ENCODE measurements at places on chromosomes 5 and 9.

- DNase-seq, result no peak
These were observed 74.3 kb downstream of the KIAA0825 start for GRCh38 chr5:94544031-94544650.

GRCh38 chr5:15463231-15463980, 36.6 kb upstream of the FBXL7 start:
- no peak for DNase-seq

- DNase-seq, result no peak
These were observed 560.6 kb downstream of the CSNK1G3 start for GRCh38 chr5:124072570-124072969.

DNA sequence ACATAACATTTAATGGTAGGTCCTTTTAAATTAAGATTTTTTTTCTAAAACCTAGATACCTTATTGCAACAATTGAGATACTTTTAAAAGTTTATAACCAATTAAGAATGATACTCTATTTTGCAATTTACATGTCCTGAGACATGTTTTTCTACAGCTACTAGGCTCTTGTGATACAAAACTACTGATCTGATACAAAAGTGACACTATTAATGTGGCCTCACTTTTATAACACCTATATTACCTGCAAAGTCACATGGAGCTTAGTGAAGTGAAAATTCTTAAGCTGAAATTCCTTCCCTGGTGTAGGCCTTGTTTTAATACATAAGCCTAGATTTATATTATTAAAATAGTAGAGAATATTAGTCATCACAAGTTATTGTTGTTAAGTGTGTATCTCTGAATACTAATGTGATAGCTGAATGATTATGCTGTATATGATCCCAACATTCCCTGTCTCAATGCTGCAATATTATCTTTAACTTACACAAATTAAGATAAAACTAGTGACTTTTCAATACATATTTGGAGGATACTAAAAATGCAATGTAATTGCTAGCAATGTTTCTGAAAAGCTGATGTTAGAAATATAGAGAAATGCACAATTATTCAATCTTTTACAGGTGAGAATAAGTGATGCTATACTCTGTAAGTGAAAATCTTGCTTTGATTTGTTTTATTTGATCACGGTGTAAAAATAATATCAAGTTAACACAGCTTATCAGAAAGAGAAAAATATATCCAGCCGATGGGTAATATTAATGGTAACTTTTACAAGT, 2.6 kb downstream of the NFIB start:
- DNase-seq, result no peak

- no peak for DNase-seq
These were observed 90.2 kb downstream of the TLE4 start for GRCh38 chr9:79661886-79662536.

DNA sequence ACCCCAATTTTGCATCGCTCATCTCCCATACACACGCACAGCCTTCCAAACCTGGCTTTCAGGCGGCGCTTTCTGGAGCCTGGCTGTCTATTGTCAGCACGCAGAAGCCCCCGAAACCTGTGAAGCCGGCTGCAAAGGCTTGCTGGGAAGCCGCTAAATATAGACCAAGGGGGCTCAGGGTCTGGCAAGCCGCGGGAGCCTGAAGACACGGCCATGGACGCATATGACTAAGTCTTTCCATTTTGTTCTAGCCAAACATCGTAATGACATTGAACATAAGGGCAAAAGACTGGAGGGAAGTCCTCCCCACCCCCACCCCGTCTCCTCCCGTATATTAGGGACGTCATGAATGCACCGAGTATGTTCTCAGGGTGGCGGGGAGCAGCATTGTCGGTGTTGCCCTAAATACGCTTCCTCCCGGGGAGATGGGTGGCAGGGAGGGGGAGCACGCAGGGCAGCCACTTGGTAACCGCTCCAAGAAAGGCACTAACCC, 1.1 kb downstream of the CTNND2 start:
- no peak for DNase-seq

GRCh38 chr9:33293782-33294181, 3.5 kb downstream of the NFX1 start:
- DNase-seq, result no peak

GRCh38 chr9:126451316-126451885, 124.8 kb downstream of the MVB12B start:
- no peak for DNase-seq

DNA sequence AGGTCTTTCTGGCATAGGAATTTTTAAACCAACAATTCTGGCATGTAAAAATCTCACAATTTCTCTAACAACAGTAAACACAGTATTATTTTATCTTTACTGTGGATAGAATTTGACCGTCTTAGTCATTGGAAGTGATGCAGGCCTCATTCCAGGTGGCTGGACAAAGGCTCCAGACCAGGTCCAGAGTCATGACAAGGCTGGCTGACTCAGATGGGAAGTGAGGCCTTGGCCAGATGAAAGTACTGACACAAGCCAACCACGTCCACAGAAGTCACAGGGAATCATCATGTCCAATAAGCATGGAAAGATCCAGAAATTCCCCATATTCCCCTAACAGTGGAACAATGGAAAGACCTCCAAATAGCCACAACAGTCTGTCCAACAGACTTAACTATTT, 12.4 kb downstream of the SPOCK1 start:
- DNase-seq, result no peak

GRCh38 chr5:82605441-82605973, 327.4 kb upstream of the RPS23 start:
- DNase-seq, result no peak

- no peak for DNase-seq
These were observed 2.3 kb downstream of the SUSD3 start for GRCh38 chr9:93060746-93061259.

- no peak for DNase-seq
These were observed 39.8 kb downstream of the EMB start for GRCh38 chr5:50401336-50401735.

DNA sequence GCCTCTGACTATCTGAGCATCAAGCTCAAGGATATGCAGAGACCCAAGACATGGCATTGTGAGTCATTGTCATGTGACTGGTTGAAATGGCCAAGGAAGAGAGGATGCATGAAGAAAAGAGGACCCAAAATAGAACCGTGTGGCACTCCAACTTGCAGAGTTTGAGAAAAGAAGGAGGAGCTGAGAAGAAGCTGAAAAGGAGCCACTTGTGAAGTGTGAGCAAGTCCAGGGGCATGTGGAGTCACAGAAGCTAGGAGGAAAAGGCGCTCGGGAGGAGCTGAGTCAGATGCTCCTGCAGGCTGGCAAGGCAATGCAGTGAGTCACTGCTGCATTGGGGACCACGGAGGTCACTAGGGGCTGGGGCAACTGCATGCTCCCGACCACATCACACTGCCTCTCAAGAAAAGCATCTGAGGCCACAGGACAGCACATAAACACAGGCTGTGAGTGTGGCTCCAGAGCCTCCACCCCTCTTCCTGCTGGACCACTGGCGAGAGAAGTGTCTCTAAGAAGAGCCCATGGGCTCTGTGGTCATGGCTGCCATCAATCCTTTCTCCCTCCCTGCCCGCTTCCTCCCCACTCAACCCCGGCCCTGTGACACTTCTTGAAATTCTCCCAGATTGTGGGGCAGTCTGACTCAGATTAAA, 197.6 kb downstream of the DRD1 start:
- DNase-seq, result no peak
